ENCODE measurements at places on chromosomes 16 and 17. TPM values are rescaled to one million over a fixed set of nuclear protein-coding genes. Genes with fewer than 3 reads are reported as not detected.
A peak's percentile ranks its signal among the peaks of the same experiment; 100 is the strongest.

DNA sequence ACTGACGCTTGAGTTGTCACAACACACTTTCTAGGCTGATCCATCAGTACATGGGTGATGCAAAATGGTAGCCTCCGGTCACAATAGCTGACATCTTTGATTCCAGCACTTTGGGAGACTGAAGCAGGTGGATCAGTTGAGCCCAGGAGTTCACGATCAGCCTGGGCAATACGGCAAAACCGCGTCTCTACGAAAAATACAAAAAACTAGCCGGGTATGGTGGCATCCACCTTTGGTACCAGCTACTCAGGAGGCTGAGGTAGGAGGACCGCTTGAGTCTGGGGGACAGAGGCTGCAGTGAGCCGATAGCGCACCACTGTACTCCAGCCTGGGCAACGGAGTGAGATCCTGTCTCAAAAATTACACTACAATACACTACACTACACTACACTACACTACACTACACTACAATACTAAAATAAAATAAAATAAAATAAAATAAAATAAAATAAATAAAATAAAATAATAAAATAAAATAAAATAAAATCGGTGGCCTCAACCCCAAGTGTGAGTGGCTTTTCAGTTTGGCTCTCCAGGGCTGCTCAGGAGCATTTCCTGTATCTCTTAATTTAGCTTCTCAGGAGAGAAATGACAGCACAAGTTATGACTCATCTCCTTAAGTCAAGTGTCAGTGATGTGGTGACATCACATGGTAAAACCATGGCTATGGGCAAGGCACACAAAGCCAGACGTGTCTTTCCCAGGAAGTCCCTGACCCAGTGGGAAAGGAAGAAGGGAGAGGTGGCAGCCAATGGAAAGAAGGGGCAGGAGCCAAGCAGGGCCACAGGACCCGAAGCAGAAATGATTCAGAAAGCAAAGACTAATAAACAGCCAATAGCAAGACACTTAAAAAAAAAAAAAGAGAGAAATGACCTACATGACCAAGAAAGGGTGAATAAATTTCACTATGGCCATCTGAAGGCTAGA is 75.3 kb upstream of the TBC1D3K start:
- DNase-seq, result no peak

DNA sequence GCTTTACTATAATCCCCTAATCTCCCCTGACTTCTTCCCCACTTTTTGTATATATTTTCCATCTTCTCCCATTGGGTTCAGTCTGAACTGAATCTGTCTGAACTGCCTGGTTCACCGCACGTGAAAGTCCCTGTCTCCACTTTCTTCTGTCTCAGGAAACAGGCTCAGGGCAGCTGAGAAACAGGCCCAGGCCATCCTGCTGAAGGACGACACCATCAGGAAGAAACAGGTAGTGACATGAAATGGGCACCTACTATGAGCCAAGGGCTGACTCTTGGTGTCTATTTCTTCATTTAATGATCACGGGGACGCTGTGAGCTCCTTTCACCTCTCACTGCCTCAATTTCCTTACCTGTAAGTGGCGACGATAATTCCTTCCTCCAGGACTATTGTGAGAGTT is 90.5 kb upstream of the HSBP1 start:
- no peak for DNase-seq

GRCh38 chr17:35011671-35012216 is 31.4 kb downstream of the LIG3 start:
- no peak for DNase-seq

DNA sequence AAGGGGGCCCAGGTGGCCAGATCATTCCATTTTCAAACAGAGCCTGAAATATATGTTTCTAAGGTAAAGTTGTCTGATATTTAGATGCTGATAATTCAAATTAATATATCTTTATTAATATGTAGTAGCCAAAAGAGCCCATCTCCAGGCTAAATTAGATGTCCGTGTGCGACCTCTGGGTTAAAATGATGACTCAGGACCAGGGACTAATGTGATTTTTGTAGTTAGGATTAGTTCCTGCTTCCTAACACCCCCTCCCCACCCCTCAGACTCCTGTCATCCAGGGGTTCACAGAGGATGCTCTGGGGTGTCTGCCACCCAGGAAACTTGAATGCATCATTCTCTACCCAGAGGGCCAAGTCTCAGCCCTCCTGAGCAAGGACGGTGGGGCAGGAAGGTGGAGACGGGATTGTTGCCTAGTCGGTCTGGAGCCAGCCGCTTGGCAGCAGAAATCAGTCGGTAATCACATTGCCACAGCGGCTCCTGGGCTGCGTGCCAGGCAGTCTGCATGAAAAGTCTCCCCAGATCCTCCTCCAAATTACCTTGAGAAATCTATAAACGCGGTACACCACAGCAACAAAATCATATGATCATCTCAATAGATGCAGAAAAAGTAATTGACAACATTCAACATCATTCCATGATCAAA is 29.8 kb downstream of the CNGB1 start:
- peak; percentile 73 for DNase-seq

DNA sequence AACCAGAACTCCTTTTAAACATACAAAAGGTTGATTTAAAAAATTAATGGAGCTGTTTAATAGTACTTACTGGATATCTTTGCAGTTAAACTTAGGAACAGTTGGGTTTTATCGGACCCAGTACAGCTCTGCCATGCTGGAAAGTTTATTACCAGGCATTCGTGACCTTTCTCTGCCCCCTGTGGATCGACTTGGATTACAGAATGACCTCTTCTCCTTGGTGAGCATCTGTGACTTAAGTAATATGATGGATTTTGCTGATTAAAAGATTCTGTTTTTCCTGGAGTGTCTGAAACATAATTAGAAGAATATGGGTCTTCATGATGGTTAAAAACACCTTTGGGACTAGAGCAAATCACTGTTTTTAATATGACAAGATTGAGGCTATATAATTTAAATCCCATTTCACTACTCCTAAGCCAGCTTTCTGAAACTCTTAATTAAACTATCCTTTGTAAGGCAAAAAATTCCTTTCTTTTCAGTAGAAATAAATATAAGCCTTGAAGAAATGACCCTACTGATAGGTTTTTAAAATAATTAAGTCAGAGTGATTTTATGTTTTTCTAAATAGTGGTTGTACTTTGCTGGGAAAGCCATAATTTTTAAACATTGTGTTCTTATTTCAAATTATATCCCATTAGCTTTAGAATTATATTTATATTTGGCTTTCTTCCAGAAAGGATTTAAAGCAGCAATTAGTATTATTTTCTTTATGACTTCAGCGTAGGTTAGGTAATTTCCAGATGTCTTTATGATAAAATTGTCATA is 45.7 kb upstream of the KPNB1 start:
- DNase-seq, result no peak

DNA sequence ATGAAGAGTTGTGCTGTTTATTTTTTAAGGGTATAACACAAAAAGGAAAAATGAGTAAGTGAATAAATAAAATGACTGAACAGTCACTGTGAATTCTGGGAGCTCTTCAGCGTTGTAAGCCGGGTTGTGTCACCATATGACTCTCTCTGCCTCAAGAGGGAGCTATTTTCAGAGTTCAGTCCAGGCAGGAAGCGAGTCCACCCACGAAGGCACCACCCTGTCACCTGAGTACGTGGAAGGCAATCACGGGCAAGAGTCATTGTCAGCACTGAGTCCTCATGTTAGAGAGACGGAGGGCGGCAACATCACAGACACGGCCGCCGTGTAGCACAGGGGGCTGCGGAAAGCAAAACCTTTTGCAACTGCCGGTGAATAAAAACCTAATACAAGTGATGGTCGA is 227.6 kb downstream of the UTP18 start:
- DNase-seq, result no peak

GRCh38 chr17:286571-286970 is 66.0 kb downstream of the RPH3AL start:
- DNase-seq, result no peak

- peak; percentile 90 for DNase-seq
Measured at GRCh38 chr17:18960803-18961511, 9.0 kb downstream of the SLC5A10 start.

- no peak for DNase-seq
Measured at GRCh38 chr16:85936816-85937215, 37.9 kb downstream of the IRF8 start.

- no peak for DNase-seq
Measured at GRCh38 chr17:40633871-40634270, 13.7 kb downstream of the SMARCE1 start.

DNA sequence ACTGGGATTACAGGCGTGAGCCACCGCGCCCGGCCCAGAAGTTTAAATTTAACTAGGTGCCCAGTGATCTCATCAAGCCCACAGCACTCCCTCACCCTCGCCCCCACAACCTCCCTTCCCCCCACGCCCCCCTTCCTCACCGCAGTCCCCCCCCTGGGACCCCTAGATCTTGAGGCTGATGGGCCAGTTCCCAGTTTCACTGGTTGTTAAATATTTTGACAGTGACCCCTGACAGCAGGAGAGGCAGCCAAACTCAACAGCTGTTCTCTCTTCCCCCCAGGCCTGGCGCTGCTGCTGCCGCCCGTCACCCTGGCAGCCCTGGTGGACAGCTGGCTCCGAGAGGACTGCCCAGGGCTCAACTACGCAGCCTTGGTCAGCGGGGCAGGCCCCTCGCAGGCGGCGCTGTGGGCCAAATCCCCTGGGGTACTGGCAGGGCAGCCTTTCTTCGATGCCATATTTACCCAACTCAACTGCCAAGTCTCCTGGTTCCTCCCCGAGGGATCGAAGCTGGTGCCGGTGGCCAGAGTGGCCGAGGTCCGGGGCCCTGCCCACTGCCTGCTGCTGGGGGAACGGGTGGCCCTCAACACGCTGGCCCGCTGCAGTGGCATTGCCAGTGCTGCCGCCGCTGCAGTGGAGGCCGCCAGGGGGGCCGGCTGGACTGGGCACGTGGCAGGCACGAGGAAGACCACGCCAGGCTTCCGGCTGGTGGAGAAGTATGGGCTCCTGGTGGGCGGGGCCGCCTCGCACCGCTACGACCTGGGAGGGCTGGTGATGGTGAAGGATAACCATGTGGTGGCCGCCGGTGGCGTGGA is 15.6 kb downstream of the QPRT start:
- DNase-seq, result no peak

DNA sequence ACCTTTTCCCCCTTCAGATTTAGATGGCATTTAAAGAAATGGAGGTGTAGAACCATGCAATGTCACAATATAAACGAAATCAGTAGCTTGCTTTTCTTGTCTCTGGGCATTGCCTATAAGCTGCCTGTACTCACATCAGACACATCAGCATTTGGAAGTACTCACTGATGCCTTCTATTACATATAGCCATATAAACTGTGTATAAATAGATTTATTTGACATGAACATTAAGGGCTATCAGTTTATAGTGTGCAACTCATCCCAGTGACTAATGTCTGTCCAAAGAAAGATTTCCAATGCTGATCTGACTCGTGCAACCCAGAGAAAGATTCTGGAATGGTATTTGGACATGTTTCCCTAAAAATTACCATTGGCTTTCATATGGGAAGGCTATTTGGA is 417.9 kb upstream of the MAF start:
- no peak for DNase-seq

DNA sequence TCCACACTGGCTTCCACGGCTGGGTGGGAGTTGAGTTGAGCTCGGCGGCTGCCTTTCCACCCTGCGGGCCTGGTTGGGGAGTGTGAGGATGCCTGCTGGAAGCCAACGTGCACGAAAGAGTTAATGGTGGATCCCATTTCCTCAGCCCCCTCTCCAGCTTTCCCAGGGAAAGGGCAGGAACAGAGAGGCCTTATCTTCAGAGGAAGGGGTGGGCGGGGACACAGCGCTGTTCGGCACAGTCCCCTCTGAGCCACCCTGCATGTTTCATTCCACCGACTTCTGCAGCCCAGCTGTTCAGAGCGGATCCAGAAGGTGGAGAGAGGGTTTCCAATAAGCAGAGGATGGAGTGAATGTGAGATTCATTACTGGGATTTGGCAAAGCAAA is 295.3 kb downstream of the SEC14L1 start:
- DNase-seq, result peak; percentile 89

DNA sequence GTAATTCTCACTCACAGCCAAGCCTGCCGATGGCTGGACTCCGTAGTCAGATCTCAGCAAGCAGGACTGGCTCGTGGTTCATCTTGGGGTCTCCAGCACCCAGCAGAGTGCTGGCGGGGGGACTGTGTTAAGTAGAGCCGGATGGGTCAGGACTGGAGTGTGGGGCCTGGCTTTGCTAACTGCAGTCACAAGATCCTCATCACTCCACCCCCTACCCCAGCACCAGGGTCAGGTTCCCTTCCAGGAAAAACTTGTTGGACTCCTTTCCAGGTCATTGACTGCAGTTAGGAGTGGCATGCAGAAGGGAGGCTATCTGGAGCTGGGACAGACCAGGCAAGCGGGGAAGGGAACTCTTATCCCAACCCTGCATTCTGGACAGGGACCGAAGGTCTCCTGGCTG is 6.0 kb downstream of the CIITA start:
- DNase-seq, result peak; percentile 68

The DHRS7C gene
- polyA plus RNA-seq, result not detected

The CDH1 gene
- polyA plus RNA-seq, result 62.2 TPM

The PROCA1 gene
- 2.6 TPM for polyA plus RNA-seq

The PRAC1 gene
- polyA plus RNA-seq, result not detected

The KSR1 gene
- 11.6 TPM for polyA plus RNA-seq

All from stomach (tissue), 19 donors.